ENCODE measurements at places on chromosomes 6 and 20.
A peak's percentile ranks its signal among the peaks of the same experiment; 100 is the strongest.

DNA sequence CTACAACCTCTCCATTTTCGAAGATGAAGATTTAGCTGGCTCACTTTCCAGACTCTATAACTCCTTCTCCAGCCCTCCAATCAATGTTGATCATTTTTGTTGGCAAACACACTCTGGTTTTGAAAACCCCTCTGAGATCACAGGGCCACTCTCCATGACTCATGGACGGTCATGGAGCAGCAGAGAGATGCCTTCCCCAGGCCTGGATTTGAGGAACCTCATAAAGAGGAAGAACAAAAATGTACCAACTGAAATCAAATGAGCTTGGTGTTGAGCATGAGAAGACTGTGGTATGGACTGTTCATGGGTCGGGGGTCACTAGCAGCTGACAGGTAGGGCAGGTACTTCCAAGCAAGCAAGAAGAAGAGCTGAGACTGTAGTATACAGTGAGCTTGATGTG lies 112.8 kb upstream of the INSM1 start:
- DNase-seq, result no peak

DNA sequence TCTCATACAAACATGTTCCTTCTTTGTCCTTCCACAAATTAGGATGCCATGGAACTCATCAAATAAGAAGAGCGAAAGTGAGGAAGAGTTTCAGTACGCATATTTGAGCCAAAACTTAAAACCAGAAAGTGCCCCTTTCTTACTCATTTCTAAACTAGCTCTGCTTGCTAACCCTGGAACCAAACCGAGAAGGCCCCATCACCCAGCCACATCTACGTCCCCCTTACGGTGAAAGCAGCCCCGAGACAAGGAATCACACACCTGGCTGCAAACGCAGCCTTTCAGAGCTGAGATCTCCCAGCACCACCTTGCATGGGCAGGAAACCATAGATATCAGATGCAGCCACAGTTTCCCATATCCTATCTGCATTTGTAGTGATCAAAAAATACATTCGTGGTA lies 28.5 kb downstream of the TRERF1 start:
- peak; percentile 69 for DNase-seq

- no peak for DNase-seq
These were observed 181.6 kb downstream of the JARID2 start for GRCh38 chr6:15427331-15428070.

GRCh38 chr6:9482030-9482738 lies 932.7 kb downstream of the TFAP2A start:
- DNase-seq, result no peak

- no peak for DNase-seq
These were observed 4.3 kb downstream of the LZTS3 start for GRCh38 chr20:3168829-3169590.

- DNase-seq, result no peak
These were observed 664.4 kb downstream of the FRK start for GRCh38 chr6:115396112-115396906.

- DNase-seq, result no peak
These were observed 138.8 kb upstream of the RNF217 start for GRCh38 chr6:124823240-124824111.

GRCh38 chr6:21648475-21649050 lies 55.0 kb downstream of the SOX4 start:
- no peak for DNase-seq

DNA sequence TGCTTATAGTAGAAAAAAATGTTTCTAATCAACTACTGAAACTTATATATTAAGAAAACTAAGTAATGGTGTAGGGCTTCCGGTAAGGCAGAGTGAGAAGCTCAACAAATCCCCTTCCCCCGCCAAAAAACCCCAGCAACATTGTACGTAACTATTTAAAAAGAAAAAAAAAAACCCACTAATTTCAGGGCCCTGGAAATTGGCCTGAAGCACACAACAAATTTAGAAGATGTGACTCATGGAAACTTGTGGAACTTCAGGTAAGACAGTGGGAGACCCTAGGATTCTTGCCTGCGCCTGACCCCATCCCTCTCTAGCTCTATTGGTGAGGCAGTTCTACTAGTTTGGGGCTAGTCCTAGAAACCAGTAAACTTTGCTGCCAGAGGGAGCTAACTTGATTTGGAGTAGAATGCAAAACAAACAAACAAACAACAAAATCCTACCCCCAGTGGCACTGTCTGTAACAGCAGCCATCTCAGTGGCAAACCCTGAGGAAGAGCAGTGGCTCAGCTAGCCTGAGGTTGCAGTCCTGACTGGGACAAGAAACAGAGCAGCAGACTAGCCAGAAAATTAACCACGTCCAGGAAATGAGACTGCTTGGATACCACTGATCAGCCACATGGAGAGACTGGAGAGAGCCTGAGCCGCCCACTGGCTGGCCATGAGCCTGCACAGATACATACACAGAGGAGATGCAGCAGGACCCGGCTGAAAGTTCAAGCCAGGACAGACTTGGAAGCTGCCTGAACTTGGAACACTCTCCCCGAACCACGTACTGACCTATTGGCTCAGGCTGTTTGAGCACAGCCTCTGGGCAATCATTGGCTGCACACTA lies 135.1 kb downstream of the TBXT start:
- DNase-seq, result no peak

DNA sequence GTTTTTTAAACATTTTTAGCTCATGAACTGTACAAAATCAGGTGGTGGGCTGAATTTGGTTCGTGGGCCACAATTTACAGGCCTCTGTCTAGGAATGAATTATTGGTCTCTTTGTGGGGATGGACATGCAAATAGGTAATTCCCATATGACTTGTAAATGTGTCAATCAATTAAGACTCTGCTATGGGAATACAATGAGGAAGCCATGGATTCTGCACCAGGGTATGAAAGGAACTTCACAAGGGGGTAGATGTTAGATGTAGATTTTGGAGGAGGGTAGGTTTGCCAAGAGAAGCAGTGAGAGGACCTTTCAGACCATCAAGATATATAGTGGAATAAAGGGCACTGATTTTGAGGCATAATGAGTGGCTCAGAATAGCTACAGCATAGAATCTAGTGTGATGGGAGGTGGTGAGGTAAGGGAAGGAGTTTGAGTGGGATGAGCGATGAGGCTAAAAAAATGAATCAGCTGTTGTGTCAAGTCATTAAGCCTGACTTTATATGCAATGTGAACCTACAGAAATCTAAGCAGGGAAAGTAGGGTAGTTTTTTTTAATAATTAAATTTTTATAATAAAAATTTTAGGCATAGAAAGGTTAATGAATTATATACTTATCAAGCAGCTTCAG lies 32.6 kb upstream of the RNF182 start:
- no peak for DNase-seq

Data from stimulated activated CD8-positive, alpha-beta memory T cell treated with anti-CD3 and anti-CD28 coated beads, Interleukin-4, amount 100 ng/mL, for 48 hours (primary cell).